ENCODE measurements at places on chromosomes 1 and 21.

GRCh38 chr1:223012176-223012788 lies 130.8 kb downstream of the TLR5 start:
- DNase-seq, result no peak

- DNase-seq, result no peak
Observed at GRCh38 chr1:198907423-198907746, 268.5 kb downstream of the PTPRC start.

DNA sequence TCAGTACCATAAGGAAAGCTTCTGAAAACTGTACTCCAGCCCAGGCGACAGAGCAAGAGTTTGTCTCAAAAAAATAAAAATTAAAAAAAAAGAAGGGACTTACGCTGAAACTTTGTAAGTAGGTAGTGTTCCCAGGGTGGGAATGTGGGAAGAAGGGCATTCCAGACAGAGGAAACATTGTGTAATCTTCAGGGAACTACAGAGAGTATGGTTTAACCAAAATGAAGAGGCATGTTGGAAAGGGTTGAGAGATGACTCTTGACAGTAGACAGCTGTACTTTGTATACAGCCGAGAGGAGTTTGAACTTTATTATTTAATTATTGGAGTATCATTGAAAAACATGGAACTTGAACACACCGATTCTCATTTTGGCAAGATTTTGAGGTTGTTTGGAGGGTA lies 43.0 kb downstream of the PPP2R5A start:
- no peak for DNase-seq

DNA sequence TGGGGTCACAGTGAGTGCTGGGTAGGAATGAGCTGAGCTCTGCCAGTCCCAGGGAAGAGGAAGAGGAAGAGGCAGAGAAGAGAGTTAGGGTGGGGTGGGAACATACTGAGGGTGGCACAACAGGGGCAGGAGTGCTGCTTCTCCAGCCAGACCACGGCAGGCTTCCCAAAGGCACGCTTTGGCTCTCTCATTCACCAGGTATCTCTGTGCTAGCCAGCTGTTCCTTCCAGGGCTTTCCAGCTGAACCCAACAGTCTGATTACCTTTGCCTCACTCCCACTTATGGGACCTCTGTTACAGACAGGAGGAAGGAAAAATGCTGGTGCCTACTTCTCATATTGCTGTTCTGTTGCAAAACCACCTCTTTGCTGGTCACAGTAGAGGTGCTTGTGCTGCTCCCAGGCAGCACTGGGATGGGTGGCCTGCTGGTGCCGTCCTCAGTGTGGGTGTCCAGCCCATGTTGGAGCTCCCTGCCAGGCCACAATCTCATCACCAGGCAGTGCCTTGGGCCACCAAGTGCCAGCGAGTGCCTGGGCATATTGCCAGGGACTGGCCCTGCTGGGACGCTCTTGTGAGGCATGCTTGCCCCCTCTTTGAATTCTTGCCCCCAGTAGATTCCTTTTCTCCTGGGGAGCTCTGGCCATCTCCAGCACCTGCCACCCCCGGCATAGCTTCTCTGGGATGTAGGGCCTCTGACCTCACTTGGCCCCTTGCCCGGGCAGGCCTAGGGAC lies 2.1 kb downstream of the ADORA1 start:
- no peak for DNase-seq

GRCh38 chr1:17458794-17459193 lies 19.3 kb upstream of the RCC2 start:
- DNase-seq, result no peak

- no peak for DNase-seq
Observed at GRCh38 chr1:82503822-82504221, 703.1 kb downstream of the ADGRL2 start.

Data from BJ (cell line).